ENCODE measurements at places on chromosomes 13 and 19.
A peak's percentile ranks its signal among the peaks of the same experiment; 100 is the strongest.

DNA sequence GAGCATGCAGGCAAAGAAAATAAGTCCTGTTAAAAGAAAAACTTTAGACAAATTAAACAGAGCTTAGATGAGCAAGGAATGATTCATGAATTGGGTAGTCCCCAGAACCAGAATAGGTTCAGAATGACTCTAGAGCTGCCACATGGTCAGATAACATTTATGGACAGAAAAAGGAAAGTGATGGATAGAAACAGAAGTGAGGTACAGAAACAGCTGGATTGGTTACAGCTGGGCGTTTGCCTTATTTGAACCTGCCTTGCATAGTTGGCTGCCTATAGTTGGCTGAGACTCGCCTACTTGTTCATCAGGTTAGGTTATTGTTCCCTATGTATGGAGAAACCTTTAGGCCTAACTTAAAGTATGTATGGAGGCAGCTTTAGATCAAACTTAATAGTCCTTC lies 35.4 kb downstream of the WDFY2 start:
- no peak for DNase-seq

DNA sequence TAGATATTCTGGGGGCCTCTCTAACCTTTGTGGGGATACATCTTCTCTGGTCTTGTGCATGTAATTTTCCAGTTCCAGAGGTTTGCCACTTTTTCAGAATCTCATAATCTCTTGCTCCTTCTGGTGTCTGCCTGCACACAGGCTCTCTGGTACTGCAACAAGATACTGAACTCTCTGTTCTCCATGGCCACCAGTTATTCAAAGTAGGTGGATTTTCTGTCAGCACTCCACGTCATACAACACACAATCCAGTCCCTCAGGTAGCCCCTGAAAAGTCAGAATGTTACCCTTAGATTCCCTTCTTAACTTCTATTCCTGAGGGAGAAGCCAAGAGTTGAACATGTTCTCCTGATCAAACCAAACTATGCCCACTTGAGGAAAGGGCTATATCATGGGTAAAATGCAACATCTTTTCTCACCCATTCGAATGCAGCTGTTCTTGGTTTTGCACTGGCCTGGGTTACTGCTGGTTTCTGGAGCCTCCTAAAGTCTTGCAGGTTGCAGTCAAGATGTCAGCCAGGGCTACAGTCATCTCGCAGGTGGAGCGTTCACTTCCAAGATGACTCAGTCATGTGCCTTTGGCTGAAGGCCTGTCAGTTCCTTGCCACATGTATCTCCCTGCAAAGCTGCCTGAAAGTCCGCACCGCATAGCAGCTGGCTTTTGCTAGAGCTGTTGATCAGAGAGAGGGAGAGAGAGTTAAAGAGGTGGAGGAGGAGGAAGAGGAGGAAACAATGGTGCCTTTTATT lies 57.7 kb upstream of the TUBA3C start:
- DNase-seq = no peak

DNA sequence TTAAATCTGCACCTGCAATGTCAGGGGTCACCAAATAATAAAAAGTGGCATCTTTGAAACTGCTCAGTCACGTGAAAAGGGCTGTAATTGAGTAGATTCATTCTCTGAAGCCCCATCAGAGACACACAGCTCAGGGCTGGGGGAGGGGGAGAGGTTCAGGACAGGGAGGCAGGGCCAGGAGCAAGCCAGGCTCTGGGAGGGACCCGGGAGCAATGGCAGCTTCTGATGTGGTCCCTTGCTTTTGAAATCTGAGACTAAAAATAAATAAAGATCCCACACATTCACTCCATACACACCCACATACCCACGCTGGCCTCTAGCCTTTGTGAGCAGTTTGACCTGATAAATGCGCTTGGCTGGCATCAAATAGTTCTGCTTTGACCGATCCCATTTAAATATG lies 32.8 kb downstream of the GSX1 start:
- DNase-seq = no peak

DNA sequence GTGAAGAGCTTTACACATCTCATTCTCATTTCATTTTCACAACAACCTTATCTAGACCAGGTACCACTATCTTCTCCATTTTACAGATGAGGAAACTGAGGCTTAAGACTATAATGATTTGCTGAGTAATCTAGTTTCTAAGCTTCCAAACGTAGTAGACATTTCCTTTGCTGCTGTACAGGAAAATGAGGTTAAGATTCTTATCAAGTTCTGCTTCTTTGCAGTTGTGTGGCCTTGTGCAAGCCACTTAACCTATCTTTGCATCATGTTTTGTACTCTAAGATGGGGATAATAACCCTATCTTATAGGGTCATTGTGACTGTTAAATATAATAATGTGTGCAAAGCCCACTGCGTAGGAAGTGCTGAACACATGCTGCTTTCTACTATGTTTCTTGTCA lies 307.9 kb downstream of the HS6ST3 start:
- no peak for DNase-seq

DNA sequence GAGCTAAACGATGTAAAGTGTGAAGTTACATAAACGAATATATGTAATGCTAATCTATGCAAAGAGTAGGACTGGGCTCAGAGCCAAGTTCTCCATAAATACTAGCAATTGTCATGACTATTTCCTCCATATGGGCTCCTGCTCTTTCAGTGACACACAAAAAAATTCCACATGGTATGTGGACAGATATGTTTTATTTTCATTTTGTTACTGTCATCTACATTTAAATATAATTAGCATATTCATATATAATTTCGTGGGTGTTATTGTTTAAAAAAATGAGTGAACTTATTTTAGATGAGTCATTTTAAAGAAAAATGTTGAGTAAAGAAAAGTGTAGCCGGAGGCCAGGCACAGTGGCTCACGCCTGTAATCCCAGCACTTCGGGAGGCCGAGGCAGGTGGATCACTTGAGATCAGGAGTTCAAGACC lies 5.0 kb upstream of the IGSF23 start:
- DNase-seq = peak; percentile 77

GRCh38 chr19:8451885-8452284 lies 7.1 kb downstream of the HNRNPM start:
- no peak for DNase-seq

DNA sequence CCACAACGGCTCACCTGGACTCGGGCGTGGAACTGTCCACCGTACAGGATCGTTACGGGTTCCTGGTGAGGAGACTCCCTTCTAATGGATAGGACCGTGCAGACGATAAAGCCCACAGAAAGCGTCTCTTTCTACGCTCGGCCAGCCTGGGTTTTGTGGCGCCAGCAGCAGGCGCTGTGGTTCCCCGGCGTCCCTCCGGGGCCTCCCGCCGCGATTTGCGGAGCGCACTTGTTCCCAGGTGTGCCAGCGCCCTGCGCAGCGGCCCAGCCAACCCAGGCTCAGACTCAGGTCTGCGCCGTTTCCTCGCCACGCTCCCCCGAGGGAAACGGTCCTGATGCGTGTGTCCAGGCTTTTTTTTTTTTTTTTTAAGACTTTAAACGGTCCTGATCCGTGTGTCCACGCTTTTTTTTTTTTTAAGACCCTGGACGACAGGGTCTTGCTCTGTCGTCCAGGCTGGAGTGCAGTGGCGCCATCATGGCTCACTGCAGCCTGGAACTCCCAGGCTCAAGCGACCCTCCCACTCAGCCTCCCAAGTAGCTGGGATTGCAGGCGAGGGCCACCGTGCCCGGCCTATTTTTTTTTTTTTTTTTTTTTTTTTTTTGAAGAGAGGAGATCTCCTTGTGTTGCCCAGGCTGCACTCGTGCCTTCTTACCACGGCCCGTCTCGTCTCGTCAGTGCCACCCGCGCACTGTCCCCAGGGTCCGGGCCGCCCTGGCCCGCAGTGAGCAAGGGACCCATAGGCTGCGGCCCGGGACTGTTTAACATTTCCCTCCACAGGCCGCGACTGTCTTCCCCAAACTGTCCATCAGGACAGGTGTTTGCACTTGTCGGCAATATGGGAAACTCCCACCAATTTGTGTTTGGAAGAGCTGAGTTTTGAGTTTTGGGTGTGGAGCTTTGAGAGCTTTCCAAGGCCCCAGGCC lies 23.8 kb downstream of the GJA3 start:
- no peak for DNase-seq

DNA sequence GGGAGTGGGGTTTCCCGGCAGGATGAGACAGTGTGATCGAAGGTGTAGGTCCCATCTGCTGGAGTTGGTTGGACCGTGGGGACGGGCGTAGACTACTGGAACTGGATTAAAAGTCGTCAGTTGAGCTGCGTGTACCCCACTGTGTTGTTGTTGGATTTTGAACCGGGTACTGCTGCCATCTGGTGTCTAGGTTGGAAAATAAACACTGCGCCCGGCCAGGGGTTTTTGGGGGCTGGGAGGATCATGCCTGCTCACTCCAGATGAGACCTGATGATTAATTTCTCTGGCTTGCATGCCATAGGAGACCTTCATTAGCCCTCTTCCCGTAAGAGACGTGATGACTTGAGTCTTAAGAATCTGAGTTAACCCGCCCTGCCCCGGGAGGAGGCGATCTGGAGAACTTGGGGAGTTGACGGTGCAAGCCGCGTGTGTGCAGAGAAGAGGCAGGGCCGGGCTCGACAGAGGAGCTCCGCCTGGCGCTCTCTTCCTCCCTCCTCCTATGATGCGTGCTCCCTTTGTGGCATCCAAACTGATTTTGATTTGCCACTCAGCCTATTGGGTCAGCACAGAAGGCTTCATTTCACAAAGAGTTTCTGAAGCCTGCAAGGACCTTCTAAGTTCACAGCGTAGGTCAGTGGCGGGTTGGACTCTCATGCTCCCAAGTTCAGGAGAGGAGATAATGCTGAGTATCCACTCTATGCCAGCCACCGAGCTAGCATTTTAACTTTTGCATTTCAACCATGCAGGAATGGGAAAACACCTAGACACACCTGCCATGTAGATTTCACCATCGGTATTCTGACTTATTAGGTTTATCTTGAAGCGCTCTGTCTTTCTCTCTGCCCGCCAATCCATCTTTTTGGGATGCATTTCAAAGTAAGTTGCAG lies 2.7 kb downstream of the UHRF1 start:
- peak; percentile 87 for DNase-seq

GRCh38 chr19:1213391-1214286 lies 8.1 kb downstream of the STK11 start:
- DNase-seq = peak; percentile 39

All from trophoblast cell (in vitro differentiated cells and primary cell).